ENCODE measurements at places on chromosomes 12 and 14. TPM values are rescaled to one million over a fixed set of nuclear protein-coding genes. Genes with fewer than 3 reads are reported as not detected.

DNA sequence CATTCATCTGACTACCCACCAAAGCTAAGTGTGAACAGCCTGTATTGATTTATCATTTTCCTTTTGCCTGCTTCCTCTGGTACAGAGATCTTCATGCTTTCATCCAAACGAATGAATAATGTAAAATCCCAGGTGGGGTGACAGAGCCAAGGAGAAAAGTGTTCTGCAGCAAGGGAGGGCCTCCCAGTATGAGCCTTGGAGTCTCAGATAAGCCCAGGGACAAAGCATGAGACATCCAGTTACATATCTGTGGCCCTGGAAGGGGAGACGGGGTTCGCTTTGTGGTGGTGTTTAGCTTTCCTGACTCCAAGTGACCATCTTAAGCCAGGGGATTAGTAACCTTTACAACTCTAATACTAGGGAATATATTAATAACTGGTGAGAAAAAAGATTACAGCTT, 177.1 kb downstream of the ETV6 start:
- no peak for DNase-seq

- DNase-seq: no peak
These were observed 56.3 kb downstream of the KCNH5 start for GRCh38 chr14:62988967-62989366.

DNA sequence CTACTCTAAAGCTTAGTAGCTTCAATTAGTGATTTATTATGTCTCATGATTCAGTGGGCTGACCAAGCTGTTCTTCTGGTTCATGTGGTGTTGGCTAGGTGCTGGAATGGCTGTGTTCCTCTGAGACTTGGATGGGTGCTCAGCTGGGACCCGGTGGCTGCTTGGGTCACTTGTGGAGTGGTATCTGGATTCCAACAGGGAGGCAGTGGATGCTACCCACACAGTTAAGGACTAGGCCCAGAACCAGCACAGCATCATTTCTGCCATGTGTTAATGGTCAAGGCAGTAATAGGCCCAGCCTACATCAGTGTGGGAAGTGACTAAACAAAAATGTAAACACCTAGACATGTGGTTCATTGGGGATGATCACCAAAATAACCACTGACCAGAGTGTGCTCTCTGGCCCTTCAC, 72.2 kb downstream of the FGD4 start:
- no peak for DNase-seq

GRCh38 chr12:123071099-123071800, 79.6 kb downstream of the PITPNM2 start:
- DNase-seq: peak; percentile 44

DNA sequence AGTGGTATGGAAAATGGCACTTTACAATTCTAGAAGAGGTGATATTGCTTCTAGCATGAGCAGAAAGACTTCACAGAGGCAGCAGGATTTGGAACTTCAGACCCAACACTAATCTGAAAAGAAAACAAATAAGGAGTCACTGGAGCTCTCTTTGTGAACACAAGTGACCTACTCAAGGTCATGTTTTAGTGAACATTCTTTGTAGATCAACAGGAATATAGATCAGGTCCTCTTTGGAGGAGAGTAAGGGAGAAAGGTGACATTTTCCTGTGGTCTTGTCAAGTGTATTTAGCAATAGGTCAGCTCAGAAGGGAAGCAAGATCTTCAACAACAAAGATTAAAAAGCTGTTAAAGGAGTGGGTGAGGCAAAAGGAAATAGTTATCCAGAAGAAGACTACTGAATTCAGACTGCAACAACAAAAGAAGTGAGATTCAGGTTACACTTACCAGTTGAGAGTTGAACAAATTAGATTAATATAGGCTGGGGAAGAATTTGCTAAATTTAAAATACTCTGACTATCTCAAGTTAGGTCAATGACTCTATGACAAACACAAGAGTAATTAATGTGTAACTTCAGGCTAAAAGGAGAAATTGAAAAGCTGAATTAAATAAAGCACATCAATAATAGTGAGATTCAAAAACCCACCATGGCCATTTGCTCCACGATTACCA, 528.2 kb downstream of the RPS29 start:
- no peak for DNase-seq

DNA sequence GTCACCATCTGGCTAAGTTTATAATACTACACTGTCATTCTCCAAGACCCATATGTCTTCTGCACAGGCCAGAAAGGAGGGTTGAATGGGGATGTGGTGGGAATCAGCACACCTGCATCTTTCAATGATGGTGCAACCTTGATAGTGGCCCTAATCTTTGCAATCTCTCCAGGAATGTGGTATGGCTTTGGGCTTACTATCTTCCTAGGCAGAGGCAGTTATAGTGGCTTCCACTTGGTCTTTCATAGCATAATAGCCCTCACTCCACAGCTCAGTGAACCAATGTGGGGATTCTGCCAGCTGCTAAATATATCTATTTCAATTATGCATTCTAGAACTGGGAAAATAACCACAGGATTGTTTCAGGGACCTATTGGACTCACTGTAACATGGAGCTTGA, 61.8 kb upstream of the ATP2B1 start:
- no peak for DNase-seq

DNA sequence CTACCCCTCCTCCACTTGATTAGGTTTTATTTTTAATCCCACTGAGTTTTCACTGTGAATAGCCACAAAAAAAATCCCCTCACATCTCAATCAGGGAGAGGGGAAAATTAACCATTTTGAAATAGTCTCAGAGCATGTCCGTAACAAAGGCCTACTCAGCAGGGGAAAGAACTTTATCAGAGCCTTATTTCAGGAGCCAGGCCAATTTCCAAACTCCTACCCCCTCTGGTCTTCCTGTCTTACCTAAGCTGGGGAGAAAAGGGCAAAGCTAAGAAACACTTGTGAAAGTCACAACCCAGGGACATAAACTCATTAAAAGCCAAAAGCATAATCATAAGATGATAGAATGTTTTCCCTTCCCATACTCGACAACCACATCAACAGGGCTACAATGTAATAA, 260.3 kb upstream of the DIO3 start:
- no peak for DNase-seq

Gene KRT7
- 0.78 TPM for total RNA-seq

Gene RILPL2
- total RNA-seq: 1.1 TPM
